CMK (cell line): ENCODE measurements at places on chromosomes 6 and 20.

DNA sequence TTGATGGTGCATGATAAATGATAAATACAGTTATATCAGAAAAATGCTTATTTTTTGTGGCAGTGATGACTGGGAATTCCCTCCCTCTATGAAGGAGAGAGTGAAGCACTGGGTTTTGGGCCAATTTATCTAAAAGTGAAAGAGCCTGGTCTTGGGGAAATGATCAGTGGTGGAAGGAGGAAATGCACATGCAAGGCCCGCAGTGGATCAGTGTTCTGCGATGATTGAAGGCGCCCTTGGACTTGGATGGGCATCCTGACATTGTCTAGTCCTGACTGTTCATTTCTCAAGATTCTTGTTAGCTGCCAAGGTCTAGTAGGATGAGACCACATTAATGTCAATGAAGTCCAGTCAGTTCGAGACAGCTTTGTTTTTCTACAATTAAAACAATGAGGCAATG is 272.0 kb upstream of the SLC35B3 start:
- DNase-seq: no peak

DNA sequence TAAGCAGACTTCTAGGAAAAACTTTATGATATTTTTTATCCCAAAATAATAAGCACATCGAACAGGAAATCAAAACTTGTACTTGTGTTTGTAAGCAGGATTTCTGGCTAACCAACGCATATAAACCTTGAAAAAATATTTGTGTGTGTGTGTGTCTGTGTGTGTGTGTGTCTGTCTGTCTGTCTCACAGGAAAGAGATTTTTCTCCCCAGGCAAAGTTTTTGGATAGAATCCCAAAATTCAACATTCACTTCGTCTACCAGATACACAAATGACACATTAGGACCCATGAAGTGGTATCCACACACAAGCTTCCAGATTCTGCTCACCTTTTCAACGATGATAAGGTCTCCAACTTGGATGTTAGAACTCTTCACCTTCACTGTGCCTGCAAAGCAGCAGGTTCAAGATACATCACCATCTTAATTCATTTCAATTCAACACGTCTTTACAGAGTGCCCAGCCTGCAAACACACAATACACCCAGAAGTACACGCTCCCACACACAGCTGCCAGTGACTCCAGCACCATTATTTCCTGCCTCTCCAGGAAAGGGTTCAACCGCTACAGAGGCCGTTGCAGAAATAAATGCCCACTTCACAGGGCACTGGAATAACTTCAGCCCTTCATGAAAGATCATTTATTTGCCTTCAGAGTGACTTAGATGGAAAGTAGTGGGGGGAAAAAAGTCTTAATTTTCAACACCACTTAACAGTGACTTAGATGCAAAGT is 70.9 kb downstream of the ATP9A start:
- no peak for DNase-seq

- DNase-seq: no peak
These were observed 19.4 kb downstream of the SLC9A8 start for GRCh38 chr20:49831770-49832631.

GRCh38 chr20:58696411-58696961 is 3.9 kb downstream of the NPEPL1 start:
- no peak for DNase-seq

DNA sequence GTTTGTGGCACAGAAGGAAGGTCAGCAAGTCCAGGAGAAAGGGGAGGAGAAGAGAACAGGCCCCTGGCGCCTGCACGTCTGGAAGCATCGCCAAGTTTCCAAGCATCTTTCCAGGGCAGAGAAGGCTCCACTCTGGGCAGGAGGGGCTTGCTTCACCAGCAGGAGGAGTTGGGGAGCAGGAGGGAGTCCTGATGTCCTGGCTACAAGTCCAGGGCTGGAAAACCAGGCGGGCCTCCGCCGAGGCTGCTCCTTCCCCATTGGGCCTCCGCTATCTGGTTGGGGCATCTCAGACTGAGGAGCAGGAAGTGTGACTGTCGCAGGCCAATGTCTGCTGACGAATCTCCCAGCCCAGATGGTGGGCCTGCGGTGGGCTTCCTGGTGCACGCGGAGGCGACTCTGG is 421.9 kb downstream of the PREX1 start:
- peak; percentile 22 for DNase-seq
